ENCODE measurements at places on chromosomes 7 and 10.
A peak's percentile ranks its signal among the peaks of the same experiment; 100 is the strongest.

GRCh38 chr10:58898854-58899573 is 277.4 kb upstream of the PHYHIPL start:
- no peak for DNase-seq

GRCh38 chr7:6590645-6591110 is 857 bp downstream of the INTS15 start:
- DNase-seq, result no peak

GRCh38 chr10:100007231-100008141 is 2.3 kb downstream of the DNMBP start:
- no peak for DNase-seq

DNA sequence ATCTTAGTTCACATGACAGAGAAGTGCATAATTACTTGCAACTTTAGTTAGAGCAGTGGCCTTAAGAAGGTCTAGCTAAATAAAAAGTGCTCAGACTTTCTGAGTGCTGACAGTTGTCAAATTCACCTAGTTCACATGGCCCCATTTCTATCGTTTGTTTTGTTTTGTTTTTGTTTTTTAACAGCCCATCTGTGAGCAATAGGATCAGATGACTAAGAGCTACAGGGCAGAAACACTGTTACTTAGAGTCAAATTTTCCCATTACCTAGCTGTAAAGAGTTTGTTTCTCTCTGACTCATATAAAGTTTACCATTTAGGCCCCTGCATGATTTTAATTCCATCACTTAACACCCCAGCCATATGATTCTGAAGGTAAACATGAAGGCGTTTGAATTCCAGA is 18.8 kb downstream of the CAV1 start:
- no peak for DNase-seq

GRCh38 chr10:22464966-22465629 is 119.8 kb downstream of the SPAG6 start:
- DNase-seq, result no peak

DNA sequence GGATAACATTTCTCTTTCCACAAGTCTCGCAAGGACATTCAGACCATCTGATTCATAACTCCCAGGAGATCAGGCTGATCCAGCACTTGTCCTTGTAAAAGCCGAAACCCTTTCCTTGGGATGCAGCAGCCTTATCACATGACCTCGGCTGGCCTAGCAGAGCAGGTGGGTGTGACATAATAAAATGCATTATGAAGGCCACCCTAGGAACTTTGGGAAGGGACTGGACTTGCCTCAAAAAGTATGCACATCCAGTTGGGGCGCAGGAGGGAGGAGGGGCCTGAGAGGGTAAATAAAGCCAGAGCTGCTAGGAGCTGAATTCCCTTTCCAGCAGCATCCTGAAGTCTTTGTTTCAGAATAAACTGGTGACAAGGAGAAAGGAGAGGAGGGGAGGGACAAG is 260.8 kb downstream of the SNX13 start:
- DNase-seq, result peak; percentile 91

Measured in fibroblast of skin of scalp (primary cell).